ENCODE measurements at places on chromosomes 16 and 17.

DNA sequence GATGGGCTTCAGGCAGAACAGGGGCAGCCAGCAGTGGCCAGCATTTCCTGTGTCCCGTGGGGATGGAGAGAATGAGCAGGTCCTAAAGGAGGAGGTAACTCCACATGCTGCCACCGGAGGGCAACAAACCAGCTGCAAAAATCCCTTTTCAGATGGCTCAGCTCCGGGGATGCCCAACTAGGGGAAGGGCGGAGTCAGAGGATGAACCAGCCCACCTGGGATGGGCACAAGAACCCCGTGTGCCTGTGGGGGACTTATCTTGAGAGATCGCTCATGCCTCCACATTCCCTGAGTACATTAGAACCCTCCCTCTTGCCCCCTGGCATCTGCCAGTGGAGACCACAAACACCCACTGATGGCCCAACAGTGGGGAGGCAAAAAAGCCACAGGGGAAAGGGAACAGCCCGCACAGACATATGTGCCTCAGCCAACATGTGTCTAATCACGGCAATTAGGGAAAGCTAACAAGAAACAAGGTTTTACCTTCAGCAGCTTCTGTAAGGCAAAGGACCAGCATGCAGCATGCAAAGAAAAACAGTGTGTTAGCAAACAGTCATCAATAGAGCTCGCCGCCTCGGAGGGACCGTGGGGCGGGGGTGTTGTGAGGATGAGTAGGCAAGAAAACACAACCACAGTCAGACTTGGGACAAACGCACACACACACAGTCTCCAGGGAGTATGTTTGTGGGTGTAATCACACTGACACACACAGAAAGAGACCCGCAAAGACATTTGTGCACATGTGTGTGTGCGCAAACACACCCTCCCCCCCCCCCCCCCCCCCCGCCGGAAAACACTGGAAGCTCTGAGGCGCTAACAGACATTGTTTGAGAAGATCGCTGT is 64.0 kb downstream of the MYO18A start:
- DNase-seq = peak; percentile 81

GRCh38 chr17:33080091-33080490 is 88.4 kb downstream of the SPACA3 start:
- no peak for DNase-seq

GRCh38 chr17:1095853-1096173 is 84.0 kb downstream of the ABR start:
- DNase-seq = no peak

DNA sequence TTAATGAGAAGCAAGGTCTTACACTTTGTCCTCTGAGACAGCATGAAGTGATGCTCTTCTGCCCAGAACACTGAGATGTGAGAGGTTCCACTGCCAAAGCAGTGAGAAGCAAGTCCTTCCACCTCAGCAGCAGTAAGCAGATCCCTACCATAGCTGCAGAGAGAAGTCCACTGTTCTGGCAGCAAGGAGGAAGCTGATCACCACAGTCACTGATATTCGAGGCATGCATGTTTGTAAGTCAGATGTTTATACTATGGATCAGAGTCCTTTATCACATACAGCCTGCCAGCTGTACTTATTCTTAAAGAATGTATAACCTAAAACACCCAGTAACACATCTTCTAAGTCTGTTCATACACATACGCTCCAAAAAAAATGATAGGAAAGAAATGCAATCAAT is 18.2 kb upstream of the METTL2A start:
- no peak for DNase-seq

GRCh38 chr16:883340-883739 is 82.8 kb upstream of the GNG13 start:
- no peak for DNase-seq

GRCh38 chr16:88315543-88316105 is 67.1 kb upstream of the ZNF469 start:
- DNase-seq = no peak

GRCh38 chr17:55348749-55349354 is 72.8 kb downstream of the MMD start:
- DNase-seq = peak; percentile 86

- DNase-seq = no peak
These were observed 9.0 kb downstream of the EMP2 start for GRCh38 chr16:10571354-10571753.

- no peak for DNase-seq
These were observed 13.2 kb downstream of the TRPV3 start for GRCh38 chr17:3544365-3544764.

DNA sequence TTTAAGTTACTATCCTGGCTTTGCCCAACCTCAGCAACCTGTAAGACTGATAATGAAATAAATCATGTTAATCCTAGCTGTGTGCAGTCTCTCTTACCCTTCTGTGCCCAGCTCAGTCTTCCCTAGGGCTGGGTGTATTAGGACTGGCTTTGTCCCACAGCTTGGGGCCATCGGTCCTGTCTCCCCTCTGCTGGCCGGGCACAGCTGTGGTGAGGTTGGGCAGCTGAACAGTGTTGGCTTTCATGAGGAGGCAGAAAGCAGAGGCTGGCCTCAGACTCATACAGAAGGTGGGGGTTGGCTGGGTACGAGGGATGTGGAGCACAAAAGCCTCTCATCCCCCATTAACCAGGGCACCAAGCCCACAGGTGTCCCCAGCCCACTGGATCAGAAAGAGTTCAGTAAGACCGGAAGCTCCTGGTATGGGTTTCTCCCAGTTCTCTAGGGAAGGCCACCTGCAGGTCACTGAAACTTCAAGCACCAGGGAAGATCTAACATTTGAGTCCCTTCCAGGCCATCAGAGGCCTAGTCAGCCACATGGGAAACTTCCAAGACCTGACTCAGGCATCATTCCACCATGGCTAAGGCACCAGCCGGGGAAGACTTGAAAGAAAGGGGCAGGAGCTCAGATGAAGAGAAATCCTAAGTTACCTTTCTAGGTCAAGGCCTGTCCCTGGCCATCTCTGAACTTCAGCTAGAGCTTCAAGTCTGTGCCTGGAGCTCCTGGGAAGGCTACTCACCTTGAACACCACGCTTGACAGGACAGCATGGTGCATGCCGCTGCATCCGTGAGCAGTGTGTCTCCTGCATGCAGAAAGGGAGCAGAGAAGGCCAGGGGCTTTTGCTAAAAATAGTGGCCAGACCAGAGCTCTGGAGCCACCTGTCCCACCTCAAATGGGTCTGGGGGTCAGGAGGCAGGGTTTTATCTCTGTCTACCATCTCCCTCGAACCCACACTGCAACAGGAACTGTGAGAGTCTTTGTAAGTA is 8.8 kb downstream of the CNP start:
- DNase-seq = no peak

Data from hematopoietic multipotent progenitor cell treated with erythropoietin and hydrocortisone succinate and interleukin-3 and kit ligand, for 6 days (in vitro differentiated cells).